Thoracic aorta (tissue), 2 donors: ENCODE measurements at places on chromosomes 16 and 17.
A peak's percentile ranks its signal among the peaks of the same experiment; 100 is the strongest.

- no peaks in the 10 kb centered on the region for H3K27me3 ChIP-seq
- H3K36me3 ChIP-seq: no peaks in the 10 kb centered on the region
- H3K4me3 ChIP-seq: no peak overlapping the region
Observed at GRCh38 chr17:58381124-58382035, 29.4 kb upstream of the SUPT4H1 start.

DNA sequence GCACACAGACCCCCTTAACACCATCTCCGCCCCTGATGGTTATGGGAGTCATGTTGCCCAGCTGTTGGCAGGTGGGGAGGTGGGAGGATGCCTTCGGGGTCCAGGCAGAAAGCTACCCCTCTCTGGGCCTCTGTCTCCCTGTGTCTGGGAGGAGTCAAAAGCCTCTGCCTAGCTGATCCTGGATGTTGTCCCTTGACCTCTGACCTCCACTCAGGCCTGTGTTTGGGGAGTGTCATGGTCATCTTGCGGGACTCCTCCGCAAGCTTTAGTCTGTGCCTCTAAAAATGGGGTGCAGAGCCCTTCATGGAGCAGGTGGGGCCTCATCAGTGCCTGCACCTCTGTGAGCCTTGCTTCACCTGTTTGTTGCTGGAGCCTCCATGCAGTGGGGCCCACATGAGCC is 3.8 kb downstream of the LLGL1 start:
- no peaks in the 10 kb centered on the region for H3K27me3 ChIP-seq
- no peak for DNase-seq
- H3K27ac ChIP-seq: no peak overlapping the region
- H3K4me3 ChIP-seq: no peak overlapping the region
- peaks cover 20% of the 10 kb centered on the region for H3K4me1 ChIP-seq

DNA sequence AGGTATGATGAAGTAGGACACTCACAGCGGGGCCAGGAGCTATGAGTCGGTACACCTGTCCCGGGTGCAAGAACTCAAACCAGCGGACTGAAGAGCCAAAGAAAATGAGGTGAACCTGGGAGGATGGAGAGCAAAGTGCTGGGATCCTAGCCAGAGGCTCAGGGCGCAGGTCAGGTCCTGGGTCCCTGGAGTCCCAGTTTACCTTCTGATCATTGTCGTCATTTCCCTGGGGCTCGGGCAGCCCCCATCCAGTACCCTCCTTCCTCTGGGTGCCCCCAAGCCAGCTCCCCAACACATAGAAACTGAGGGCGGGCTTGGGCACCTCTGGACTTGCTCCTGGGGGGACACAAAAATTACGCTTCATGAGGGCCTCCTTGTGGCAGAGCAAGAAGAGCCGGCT is 16.2 kb downstream of the CTC1 start:
- no peak for DNase-seq
- no peaks in the 10 kb centered on the region for H3K4me1 ChIP-seq
- peaks cover 90% of the 10 kb centered on the region for H3K36me3 ChIP-seq
- H3K4me3 ChIP-seq: no peak overlapping the region

GRCh38 chr17:75818326-75818885 is 25.8 kb downstream of the UNC13D start:
- H3K4me1 ChIP-seq: no peaks in the 10 kb centered on the region
- H3K36me3 ChIP-seq: peaks cover 87% of the 10 kb centered on the region
- no peak overlapping the region for H3K27ac ChIP-seq
- H3K27me3 ChIP-seq: no peaks in the 10 kb centered on the region
- H3K4me3 ChIP-seq: no peak overlapping the region

- H3K36me3 ChIP-seq: no peaks in the 10 kb centered on the region
- DNase-seq: no peak
- peaks cover 36% of the 10 kb centered on the region for H3K4me1 ChIP-seq
- peak overlapping the region; percentile 78 for H3K27ac ChIP-seq
- H3K27me3 ChIP-seq: no peaks in the 10 kb centered on the region
- peak overlapping the region; percentile 91 for H3K4me3 ChIP-seq
Observed at GRCh38 chr17:81635973-81636504, 873 bp downstream of the NPLOC4 start.

DNA sequence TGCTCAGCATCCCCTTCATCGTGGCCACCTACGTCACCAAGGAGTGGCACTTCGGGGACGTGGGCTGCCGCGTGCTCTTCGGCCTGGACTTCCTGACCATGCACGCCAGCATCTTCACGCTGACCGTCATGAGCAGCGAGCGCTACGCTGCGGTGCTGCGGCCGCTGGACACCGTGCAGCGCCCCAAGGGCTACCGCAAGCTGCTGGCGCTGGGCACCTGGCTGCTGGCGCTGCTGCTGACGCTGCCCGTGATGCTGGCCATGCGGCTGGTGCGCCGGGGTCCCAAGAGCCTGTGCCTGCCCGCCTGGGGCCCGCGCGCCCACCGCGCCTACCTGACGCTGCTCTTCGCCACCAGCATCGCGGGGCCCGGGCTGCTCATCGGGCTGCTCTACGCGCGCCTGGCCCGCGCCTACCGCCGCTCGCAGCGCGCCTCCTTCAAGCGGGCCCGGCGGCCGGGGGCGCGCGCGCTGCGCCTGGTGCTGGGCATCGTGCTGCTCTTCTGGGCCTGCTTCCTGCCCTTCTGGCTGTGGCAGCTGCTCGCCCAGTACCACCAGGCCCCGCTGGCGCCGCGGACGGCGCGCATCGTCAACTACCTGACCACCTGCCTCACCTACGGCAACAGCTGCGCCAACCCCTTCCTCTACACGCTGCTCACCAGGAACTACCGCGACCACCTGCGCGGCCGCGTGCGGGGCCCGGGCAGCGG is 3.2 kb downstream of the UTS2R start:
- no peak overlapping the region for H3K27ac ChIP-seq
- H3K4me1 ChIP-seq: peaks cover 5% of the 10 kb centered on the region
- peaks cover 27% of the 10 kb centered on the region for H3K27me3 ChIP-seq
- no peaks in the 10 kb centered on the region for H3K36me3 ChIP-seq

DNA sequence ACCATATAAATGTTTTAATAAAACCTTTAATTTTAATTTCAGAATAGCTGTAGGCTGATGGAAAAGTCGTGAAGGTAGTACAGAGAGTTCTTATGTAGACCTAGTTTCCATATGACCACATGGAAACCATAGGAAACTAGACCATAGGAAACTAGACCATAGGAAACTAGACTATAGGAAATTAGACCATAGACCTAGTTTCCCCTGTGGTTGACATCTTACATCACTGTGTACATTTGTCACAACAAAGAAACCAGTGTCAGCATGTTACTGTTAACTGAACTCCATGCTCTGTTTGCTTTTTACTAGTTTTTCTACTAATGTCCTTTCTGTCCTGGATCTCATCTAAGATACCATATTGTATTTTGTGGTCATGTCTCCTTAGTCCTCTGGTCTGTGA is 14.6 kb downstream of the NUDT7 start:
- H3K4me3 ChIP-seq: no peak overlapping the region
- no peaks in the 10 kb centered on the region for H3K4me1 ChIP-seq
- H3K27me3 ChIP-seq: no peaks in the 10 kb centered on the region

- H3K27ac ChIP-seq: no peak overlapping the region
- no peak overlapping the region for H3K4me3 ChIP-seq
- H3K27me3 ChIP-seq: no peaks in the 10 kb centered on the region
Observed at GRCh38 chr17:82888583-82889495, 49.0 kb upstream of the ZNF750 start.

GRCh38 chr17:72191921-72192799 is 71.3 kb downstream of the SOX9 start:
- no peaks in the 10 kb centered on the region for H3K36me3 ChIP-seq
- no peak overlapping the region for H3K27ac ChIP-seq
- no peaks in the 10 kb centered on the region for H3K4me1 ChIP-seq
- H3K27me3 ChIP-seq: no peaks in the 10 kb centered on the region
- no peak for DNase-seq
- no peak overlapping the region for H3K4me3 ChIP-seq

DNA sequence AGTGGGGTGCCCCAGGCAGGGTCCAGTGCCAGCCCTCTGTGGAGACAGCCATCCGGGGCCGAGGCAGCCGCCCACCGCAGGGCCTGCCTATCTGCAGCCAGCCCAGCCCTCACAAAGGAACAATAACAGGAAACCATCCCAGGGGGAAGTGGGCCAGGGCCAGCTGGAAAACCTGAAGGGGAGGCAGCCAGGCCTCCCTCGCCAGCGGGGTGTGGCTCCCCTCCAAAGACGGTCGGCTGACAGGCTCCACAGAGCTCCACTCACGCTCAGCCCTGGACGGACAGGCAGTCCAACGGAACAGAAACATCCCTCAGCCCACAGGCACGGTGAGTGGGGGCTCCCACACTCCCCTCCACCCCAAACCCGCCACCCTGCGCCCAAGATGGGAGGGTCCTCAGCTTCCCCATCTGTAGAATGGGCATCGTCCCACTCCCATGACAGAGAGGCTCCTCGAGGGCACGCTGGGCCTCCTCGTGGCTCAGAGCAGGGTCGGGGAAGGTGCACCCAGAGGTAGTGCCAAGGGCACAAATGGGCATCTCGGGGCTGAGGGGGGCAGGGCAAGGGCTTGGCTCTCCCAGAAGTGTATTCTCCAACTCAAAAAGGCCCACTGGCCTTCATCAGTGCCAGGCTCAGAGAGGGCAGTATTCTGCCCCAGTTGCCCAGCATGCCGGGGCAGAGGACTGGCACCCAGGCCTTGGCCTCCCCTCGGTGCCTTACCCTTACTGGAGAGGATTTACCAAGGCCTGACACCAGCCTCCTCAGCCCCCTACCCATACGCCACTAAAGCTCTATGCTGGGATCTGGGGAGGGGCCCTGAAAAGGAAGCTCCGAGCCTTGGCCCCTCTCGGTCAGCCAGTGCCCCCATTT is at the start of gene CDH5:
Gene CDH5 (plus strand): TSS at position 259 of the 867 bp plus-strand sequence. CDS start 12,647 bp downstream, outside the sequence.
- H3K4me1 ChIP-seq: peaks cover 18% of the 10 kb centered on the region
- H3K4me3 ChIP-seq: peak within 1 kb of the TSS; percentile 31
- no peaks in the 10 kb centered on the region for H3K36me3 ChIP-seq
- no peak within 1 kb of the TSS for H3K27ac ChIP-seq
- no peaks in the 10 kb centered on the region for H3K27me3 ChIP-seq

- DNase-seq: no peak
- no peak overlapping the region for H3K4me3 ChIP-seq
- peaks cover 5% of the 10 kb centered on the region for H3K36me3 ChIP-seq
- no peaks in the 10 kb centered on the region for H3K27me3 ChIP-seq
Observed at GRCh38 chr17:7867881-7868329, 10.1 kb downstream of the CYB5D1 start.

DNA sequence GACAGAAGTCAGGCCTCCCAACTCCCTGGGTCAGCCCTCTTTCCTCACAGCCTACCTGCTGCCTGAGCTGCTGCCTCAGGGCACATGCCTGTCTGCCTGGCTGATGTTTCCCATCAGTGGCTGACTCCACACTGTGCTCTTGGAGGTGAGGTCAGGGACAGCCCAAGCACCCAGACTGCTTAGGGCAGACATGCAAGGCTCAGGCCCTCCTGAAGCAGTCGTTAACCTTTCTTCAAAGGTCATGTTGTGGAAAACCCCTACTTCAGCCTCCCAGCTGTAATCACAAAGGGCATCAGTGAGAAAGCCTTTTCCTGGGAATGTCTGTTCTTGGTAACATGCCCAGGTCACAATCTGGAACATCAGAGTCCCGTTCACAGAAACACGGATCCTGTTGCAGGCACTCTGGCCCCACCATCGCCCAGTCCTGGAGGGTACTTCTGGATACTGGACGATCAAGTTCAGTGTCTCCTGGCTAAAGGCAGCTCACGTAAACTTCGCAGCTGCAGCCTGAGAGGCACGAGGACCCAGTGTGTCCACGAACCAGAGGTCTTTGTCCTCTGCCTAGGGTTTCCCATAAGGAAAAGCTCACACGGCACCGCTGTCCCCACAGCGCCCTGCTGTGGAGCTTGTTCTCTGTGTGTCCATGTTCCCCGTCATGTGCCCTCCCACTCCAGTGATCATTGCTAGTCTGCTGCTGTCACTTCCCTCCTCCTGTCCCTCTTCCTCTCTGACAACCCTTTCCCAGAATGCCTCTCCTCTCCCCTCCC is 54.9 kb downstream of the GNAO1 start:
- DNase-seq: no peak
- no peaks in the 10 kb centered on the region for H3K27me3 ChIP-seq
- H3K36me3 ChIP-seq: no peaks in the 10 kb centered on the region

GRCh38 chr16:50624449-50624970 is 56.6 kb downstream of the SNX20 start:
- peaks cover 12% of the 10 kb centered on the region for H3K4me1 ChIP-seq
- no peaks in the 10 kb centered on the region for H3K27me3 ChIP-seq
- no peak overlapping the region for H3K4me3 ChIP-seq

GRCh38 chr16:11348737-11349598 is 3.7 kb downstream of the RMI2 start:
- H3K36me3 ChIP-seq: no peaks in the 10 kb centered on the region
- no peaks in the 10 kb centered on the region for H3K27me3 ChIP-seq
- H3K4me3 ChIP-seq: no peak overlapping the region
- no peak for DNase-seq

- no peaks in the 10 kb centered on the region for H3K36me3 ChIP-seq
- H3K4me1 ChIP-seq: no peaks in the 10 kb centered on the region
- no peak for DNase-seq
- no peak overlapping the region for H3K4me3 ChIP-seq
- H3K27me3 ChIP-seq: no peaks in the 10 kb centered on the region
- H3K27ac ChIP-seq: no peak overlapping the region
Observed at GRCh38 chr17:60970741-60971140, 293.1 kb downstream of the BCAS3 start.

GRCh38 chr16:50467943-50468748 is 80.0 kb upstream of the NKD1 start:
- no peaks in the 10 kb centered on the region for H3K27me3 ChIP-seq
- H3K27ac ChIP-seq: no peak overlapping the region
- H3K4me1 ChIP-seq: peaks cover 10% of the 10 kb centered on the region

- peaks cover 65% of the 10 kb centered on the region for H3K36me3 ChIP-seq
- H3K4me1 ChIP-seq: no peaks in the 10 kb centered on the region
- no peak for DNase-seq
- H3K27me3 ChIP-seq: no peaks in the 10 kb centered on the region
Observed at GRCh38 chr17:78826836-78827509, 13.6 kb downstream of the USP36 start.

DNA sequence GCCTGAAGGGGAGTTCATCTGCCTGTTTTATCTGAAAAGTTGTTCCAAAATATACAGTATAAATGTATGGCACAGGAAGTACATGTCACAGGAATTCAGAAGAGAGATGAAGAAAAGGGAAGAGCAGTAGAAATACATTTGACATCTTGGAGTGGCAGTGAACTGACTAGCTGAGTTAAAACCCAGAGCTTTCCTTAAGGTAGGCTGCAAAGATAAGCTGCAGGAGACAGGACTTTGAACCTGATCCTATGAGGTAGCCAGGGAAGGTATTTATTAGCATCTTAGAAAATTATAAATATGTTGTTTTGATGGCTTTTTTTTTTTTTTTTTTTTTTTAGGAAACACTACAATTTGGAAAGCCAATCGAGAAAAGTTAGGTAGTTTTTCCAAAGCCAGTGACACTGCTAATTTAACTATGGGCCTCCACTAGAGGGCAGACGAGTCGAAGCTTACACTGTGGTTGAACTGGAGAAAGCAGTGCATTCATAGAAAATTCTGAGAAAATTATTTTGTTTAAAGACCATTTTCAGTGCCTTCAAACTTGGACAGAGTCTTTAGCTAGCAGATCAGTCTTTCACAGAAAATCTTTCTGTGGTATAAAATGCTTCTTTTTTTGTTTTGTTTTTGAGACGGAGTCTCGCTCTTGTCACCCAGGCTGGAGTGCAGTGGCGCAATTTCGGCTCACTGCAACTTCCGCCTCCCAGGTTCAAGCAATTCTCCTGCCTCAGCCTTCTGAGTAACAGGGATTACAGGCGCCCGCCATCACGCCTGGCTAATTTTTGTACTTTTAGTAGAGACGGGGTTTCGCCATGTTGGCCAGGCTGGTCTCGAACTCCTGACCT is 122.3 kb downstream of the SSH2 start:
- H3K36me3 ChIP-seq: no peaks in the 10 kb centered on the region
- H3K27ac ChIP-seq: no peak overlapping the region
- H3K4me3 ChIP-seq: no peak overlapping the region
- H3K4me1 ChIP-seq: no peaks in the 10 kb centered on the region

- H3K27me3 ChIP-seq: no peaks in the 10 kb centered on the region
- H3K4me3 ChIP-seq: no peak overlapping the region
- no peaks in the 10 kb centered on the region for H3K36me3 ChIP-seq
- H3K4me1 ChIP-seq: no peaks in the 10 kb centered on the region
- DNase-seq: no peak
Observed at GRCh38 chr16:56320811-56321558, 104.4 kb downstream of the AMFR start.
